ENCODE measurements at places on chromosomes 12 and 14.

DNA sequence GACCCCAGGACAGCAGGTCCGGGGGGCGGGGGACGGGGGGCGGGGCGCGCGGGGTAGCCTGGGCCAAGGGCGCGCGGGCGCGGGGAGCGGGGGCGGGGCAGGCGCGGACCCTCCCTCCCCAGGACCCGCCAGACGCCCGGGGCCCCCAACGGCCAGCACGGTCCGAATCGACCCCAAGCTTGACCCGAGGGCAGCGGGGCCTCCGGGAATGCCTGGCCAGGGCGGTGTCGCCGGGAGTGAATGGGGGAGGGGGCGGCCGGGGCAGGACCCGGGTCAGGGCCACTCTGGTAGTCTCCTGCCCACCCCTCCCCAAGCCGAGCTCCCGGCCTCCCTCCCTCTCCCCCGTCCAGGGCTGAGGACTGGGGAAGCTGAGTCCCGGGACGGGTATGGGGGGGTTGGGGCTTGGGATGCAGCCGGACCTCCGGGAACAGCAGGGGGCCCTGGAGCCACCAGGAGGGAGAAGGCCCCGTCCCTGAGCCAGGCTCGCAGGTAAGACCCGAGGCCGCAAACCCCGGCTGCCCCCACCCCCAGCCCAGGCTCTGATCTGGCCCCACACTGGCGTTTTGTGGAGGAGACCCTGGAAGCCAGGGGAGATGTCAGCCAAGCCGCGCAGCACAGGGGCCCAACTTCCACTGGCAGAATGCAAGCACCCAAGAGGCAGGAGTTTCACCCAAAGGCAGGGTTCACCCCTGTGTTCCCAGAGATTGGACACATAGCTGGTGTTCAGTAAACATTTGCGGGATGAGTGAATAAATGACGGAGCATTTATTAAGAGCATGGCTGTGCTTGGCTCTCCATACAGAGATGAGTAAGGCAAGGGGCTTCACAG lies 545 bp upstream of the GALNT9 start:
- no peak for DNase-seq

DNA sequence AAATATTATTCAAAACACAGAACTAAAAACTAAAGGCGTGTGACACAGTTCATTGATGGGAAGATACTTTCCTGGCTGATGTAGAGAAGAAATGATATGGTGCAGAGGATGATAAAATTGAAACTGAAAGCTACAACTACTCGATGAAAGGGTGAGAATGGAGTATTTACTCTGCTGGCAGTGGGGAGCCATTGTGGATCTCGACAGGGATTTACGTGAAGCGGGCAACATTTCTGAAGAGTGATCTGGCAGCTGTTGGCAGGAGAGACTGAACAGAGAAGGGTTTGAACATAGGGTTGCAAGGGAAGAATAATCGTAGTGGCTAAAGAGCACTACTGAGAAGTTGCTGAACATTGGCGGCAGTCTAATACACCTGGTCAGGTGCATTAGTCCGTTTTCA lies 464.9 kb downstream of the PDZRN4 start:
- DNase-seq = no peak

DNA sequence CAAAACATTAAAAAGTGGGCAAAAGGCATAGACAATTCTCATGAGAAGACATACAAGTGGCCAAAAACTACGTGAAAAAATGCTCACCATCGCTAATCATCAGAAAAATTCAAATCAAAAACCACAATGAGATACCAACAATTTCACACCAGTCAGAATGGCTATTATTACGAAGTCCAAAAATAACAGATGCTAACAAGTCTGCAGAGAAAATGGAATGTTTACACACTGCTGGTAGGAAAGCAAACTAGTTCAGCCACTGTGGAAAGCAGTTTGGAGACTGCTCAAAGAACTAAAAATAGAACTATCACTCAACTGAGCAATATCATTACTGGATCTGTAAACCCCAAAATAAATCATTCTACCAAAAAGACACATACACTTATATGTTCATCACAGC lies 76.2 kb downstream of the PRKD1 start:
- DNase-seq = no peak

GRCh38 chr14:101815994-101816393 lies 54.5 kb downstream of the PPP2R5C start:
- DNase-seq = no peak

GRCh38 chr12:46675736-46676135 lies 150.1 kb downstream of the SLC38A4 start:
- DNase-seq = peak; percentile 7

DNA sequence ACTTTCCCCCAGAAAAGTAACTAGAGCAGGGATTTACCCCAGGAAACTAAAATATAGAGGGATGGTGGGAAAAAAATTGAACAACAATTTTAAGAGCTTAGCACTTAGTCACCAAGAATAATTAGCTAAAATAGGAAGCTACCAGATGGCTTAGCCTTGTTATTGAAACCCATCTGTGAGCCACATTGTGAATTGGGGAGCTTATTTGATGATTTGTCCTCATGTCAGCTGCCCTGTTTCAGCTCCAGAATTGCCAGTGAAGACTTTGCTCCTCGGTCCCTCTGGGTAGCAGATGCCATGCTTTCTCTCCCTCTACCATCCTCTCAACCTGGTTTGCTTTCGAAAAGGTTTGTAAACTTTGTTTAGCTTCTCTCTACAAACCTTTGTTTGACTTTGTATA lies 67.7 kb upstream of the PTHLH start:
- no peak for DNase-seq

- DNase-seq = no peak
These were observed 128.0 kb upstream of the RASSF8 start for GRCh38 chr12:25830456-25830855.

DNA sequence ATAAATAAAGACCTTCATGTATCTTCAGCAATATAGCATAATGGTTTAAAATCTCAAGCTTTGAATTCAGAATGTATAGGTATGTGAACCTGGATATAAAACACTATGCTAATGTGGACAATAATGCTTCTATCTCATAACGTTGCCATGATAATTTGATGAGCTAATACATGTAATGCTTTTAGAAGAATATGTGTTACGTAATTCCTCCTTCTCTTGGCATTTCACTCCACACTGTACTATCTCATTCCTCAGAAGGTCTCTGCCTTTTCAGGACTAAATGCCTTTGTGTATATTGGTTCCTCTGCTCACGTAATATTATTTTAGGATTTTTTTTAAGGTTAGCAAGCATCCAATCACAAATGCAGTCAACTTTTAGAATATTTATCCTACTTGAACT lies 86.5 kb downstream of the FOXA1 start:
- DNase-seq = no peak

- DNase-seq = no peak
These were observed 45.8 kb upstream of the MYL2 start for GRCh38 chr12:110966081-110966760.

GRCh38 chr12:68792952-68793351 lies 15.0 kb upstream of the MDM2 start:
- peak; percentile 34 for DNase-seq

GRCh38 chr14:49770212-49770817 lies 2.4 kb downstream of the KLHDC2 start:
- DNase-seq = no peak

DNA sequence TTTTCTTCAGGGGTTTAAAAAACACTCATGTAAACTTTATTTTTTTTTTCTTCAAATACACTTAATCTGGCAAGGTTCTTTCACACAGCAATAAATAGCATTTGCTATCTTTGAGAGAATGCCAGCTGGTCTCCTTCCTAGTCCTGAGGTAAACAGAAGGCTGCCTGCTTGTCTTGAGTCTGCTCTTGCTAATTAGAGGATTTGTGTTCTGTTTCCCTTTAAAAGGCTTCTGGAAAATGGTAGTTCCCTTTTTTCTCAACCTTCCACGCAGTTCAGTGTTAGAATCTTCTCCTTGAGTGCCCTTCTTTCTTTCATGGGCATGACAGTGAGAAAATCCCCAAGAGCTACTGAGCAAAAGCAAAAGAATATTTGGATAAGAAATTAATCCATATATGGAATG lies 92.3 kb upstream of the DCN start:
- DNase-seq = no peak

GRCh38 chr12:45887544-45887943 lies 102.8 kb downstream of the SCAF11 start:
- no peak for DNase-seq

- DNase-seq = no peak
These were observed 581 bp downstream of the CD69 start for GRCh38 chr12:9760120-9760519.

DNA sequence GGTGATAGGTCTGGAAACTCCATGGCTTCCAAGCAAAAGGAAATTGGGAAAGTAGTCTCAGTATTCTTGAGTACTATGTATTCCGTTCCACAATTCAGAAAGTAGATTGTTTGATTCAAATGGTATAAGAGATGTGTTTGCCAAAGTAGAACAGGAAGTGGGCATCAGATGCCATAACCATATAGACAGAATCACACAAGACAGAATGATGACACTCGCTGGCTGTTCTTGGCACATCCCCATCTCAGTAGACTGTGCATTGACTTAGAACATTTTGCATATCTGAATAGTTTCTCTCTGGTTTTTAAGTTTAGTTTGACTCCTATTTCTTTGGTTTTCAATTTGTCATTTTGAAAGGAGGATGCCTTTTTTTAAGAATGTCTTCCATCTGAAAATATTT lies 221.1 kb upstream of the RGS6 start:
- no peak for DNase-seq

Measured in endothelial cell (in vitro differentiated cells).